ENCODE measurements at places on chromosomes 12 and 14.

DNA sequence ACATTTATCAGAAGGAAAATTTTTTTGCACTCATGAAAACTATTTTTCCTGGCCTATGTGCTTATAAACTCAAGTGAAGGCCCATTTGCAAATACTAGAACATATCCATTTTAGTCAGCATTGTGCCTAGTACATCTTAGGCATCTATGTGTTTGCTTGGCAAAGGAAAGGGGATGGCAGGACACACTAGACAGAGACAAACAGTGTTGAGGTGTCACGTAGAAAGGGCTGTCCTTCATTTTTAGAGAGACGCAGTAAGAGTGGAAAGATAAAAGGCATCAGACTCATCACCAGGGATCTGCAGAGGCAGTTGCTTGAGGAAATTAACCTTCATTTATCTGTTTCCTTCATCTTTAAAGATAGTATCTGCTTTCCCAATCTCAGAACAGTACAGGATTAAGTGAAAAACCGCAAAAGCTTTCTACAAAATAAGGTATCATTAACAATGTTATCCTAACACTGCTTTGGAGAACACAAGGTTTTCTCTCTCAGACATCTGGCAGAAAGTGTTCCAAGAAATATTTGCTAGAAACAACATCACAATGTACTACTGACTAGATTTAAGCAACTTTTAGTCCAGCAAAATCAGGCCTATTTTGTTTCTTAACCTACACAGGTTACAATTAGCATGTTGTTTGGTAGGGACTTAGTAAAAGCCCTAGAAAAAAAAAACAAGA lies 2.0 kb downstream of the YBX3 start:
- DNase-seq = no peak

- no peak for DNase-seq
Measured at GRCh38 chr12:113684053-113684907, 212.6 kb upstream of the LHX5 start.

DNA sequence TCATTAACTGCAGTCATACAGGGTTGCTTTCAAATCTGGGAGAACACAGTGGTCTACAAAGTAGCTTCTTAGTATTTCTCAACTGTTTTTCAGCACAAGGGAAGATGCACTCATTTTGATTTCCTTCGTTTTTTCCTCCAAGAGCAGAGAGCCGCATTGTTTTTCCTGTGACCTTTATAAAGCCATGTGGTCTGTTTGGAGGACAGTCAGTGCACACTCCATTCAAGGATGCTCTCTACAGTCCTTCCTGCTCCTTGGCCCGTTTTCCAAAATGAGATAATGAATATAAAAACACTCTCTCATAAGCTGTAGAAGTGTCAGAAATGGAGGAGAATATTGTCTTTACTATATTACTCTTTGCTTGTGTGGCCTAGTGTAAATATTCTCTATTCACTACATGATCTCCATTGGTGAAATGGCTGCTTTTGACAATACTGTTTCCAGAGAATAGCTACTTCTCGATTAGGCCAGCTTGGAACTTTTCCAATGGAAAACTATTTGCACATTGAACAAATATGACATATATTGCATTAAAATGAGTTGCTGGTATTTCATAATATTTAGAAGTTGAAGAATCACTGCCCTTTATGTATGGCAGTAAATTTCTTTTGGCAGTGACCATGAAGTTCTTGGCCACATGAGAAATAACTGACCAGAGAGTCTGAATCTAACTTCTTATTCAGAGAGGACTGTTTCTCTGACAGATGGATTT lies 393.1 kb upstream of the RGS6 start:
- DNase-seq = no peak

GRCh38 chr12:62194616-62195015 lies 65.6 kb upstream of the USP15 start:
- DNase-seq = no peak

- no peak for DNase-seq
Measured at GRCh38 chr12:19190292-19191031, 60.9 kb downstream of the PLEKHA5 start.

- no peak for DNase-seq
Measured at GRCh38 chr12:131103669-131104462, 150.2 kb downstream of the ADGRD1 start.

DNA sequence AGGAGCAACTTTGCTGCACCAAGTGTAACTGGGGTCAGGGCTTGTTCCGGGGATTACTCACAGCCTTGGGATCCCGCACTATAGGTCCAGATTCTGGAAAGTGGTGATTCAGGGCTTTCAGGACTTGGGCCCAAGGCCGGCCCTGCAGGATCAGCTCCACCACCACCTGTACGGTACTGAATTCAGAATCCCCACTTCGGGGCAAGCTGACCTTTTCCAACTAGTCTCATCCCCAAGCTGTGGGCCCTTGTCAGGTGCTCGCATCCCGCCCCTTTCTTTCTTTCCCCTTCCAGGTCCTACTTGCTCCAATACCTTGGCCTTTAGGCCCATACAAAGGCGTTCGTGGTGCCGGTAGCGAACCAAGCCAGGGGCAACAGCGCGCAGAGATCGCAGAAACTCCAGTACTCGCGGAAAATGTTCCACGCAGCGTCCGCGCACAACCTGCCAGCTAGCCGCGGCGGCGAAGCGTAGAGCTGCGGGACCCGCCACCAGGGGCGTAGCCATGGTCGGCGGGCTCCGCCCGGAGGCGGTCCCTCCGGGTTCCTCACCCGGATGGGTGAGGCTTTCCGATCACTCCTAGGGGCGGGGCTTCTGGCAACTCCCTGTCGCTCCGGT lies 487 bp downstream of the TINF2 start:
- peak; percentile 73 for DNase-seq

- no peak for DNase-seq
Measured at GRCh38 chr14:94009767-94010166, 12.7 kb downstream of the CCDC197 start.

DNA sequence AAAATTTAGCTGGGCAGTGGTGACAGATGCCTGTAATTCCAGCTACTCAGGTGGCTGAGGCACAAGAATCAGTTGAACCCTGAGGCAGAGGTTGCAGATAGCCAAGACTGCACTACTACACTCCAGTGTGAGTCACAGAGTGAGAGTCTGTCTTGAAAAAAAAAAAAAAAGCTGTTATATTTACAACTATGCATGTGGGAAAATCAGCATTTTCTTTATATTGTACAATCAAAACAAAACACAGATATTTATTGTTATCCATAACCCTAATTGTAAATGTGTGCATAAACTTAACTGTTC lies 12.5 kb downstream of the C1R start:
- DNase-seq = no peak

DNA sequence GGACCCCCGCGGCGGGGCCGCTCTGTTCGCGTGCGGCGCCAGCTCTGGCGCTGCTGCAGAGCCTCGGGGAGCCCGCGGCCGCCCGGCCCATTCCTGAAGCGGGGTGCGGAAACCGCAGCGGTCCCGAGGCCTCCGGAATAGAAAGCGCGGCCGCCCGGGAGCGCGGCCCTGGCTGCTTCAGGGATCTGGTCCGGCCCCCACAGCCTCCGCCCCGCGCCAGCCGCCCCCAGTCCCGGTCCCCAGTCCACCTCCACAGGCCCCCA lies 204 bp downstream of the HSP90AA1 start:
- no peak for DNase-seq

GRCh38 chr12:131066886-131067490 lies 113.3 kb downstream of the ADGRD1 start:
- DNase-seq = no peak

DNA sequence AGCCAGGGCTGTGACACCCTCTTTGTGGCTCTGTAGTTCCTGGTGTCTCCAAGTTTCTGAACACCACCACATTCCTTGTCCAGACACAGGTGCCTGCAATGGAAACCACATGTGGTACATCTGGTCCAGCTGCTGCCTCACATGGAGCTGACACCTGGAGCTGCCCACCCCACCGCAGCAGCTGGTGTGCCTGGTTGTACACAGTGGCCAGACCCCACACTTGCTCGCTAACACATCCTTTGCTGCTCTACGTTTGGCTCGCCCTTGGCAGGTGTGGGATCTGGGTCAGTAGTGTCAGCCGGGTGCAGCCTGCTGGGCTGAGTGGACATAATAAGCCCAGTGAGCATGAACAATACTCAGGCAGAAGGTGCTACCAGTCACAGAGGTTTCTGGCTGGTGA lies 198.9 kb downstream of the ADGRD1 start:
- DNase-seq = no peak

GRCh38 chr12:116429826-116430360 lies 129.3 kb upstream of the MAP1LC3B2 start:
- DNase-seq = no peak

GRCh38 chr12:67988601-67989021 lies 636 bp upstream of the IFNG-AS1 start:
- DNase-seq = no peak

DNA sequence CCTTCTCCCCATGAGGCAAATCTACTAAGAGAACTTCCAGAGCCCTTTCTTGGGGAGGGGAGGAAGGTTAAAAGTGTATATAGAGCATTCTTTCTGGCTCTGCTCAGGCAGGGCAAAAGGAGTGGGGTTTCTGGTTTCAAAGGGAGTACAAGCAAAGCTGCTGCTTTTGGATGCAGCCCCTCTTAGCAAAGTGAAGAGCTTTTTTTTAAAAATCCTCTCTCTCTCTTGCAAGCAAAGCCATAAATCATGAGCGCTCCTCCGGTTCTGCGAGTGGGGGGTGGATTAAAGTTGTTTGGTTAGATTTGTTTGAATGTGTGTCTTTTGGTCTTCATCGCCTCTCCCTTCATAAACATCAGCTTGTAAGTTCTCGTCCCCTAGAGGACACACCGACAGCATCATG lies 546.6 kb upstream of the TBX3 start:
- no peak for DNase-seq

- DNase-seq = peak; percentile 59
Measured at GRCh38 chr14:69695322-69696203, 71.4 kb upstream of the SRSF5 start.
